ENCODE measurements at places on chromosomes 3 and 15.

- no peak for DNase-seq
Observed at GRCh38 chr3:103127098-103127630, 692.3 kb downstream of the ZPLD1 start.

- no peak for DNase-seq
Observed at GRCh38 chr15:99139276-99139675, 34.4 kb downstream of the SYNM start.

DNA sequence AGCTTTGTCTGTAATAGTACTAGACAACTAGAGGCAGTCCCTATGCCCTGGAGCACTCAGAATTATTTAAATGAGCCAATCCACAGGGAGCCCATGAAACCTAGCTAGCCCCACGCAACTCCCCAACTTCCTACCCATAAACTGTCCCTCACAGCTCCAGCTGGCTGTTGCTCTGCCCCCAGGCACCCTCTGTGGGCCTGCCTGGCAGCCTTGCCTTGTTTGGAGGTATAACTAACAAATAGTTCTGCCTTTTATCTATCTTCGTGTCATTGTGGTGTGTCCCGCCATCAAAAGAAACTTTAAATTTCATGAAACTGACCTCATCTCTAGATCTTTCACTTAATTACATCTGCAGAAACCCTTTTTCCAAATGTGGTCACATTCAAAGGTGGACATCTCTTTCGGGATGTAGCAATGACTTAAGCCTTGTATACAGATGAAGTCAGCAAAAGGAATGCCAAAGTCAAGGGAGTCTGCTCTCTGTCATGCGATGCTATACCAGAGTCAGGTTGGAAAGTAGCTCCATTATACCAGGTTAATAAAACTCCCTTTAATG, 1.8 kb upstream of the RTP3 start:
- no peak for DNase-seq

DNA sequence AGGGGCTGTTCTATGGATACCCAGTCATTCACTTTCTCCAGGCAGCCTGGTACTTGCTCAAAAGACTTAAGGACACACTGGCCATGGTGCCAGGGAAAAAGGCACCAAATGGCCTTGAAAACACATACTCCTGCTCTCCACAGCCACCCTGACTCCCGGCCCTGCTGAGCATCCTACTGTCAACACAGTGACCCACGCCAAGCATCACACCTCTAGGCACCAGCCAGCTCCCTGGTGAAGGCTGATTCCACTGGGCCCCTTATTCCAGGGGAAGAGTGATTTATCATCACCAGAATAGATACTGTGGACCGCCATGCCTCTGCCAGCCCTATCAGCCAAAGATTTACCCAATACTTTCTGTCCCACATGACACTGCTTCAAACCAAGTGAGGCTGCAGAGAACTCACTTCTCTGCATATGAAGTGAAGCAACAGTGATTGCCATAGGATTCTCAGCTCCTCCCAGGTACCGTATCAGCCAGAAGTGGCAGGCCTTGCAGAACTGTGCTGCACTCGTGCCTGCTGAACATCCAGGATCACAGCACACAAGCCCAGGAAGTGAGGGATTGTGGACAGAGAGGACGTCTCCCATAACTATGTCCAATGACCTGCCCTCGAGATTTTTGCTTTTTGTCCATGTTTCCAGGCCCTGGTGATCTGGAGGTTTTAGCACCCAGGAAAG, 63.7 kb downstream of the WHAMM start:
- DNase-seq = no peak

DNA sequence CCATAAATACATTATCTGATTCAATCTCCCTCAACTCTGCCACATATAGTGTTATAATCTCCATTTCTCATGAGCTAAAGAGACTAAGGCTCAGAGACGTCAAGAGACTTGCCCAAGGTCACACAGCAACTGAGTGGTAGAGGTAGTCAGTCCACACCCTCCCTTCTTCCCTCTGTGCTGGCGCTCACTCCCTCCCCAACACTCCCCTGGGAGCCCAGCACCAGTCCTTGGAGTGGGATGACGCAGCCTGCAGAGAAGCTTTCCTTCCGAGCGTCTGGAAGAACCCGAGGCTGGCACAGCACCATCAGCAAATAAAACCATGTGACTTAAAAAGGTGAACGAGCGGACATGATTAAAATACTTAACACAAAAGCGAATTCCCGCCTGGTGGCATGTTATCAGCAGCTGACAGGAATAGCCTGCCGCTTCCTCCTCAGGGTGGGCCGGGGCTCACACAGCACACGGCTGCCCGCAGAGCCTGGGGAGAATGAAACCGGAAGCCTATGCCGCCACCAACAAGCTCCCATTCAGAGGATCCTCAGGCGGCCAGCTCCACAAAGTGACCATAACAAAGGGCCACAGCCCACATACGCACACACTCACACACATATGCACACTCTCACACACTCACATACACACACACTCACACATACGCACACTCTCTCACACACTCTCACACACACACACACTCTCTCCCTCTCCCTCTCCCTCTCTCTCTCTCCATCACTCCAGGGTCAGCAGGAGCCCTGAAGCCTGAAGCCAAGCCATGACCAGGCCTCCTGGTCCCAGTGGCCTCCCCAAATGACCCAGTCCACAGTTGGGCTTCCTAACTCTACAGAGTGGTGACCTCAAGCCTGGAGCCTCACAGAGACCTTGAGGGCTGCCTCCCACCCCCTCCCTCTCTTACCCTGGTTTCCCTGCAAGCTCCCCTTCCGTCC, 120.5 kb downstream of the XXYLT1 start:
- peak; percentile 28 for DNase-seq
